ENCODE measurements at places on chromosomes 16 and 17.

DNA sequence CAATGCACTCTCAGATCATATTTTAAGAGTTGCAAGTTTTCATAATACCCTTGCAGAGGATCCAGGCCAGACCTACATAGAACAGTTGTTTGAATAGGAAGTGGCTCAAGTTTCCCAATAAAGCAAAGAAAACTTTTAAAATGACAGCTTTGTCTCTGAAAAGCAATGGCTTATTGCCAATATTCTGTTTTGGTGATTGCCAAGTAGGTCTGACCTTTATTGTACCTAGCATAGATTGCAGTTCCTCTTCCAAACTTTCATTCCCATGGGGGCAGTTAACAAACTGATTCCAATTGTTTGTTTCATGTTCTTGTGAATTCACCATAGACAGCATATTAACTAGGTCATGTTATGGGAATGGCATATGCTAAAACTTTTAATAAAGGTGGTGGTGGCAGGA lies 664.6 kb upstream of the CA10 start:
- DNase-seq, result no peak

GRCh38 chr16:86896976-86897375 lies 318.6 kb downstream of the FOXL1 start:
- no peak for DNase-seq

DNA sequence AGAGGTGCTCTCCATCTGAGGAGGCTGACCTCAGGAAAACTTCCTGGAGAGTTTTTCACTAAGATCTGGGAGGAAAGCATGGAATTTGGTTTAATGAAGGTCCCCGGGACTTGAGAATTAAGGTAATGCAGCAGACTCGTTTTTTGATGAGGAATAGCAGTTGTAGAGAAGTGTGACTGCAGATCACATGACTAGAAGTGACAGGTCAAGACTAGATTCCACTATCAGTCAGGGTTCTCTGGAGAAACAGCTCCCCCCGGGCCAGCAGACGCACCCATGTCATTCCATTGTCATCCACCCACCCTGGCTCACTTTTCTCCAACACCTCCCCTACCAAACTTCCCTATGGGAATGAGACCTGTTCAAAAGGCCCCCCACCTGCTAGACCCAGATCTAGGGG lies 1.9 kb upstream of the DHRS13 start:
- no peak for DNase-seq

DNA sequence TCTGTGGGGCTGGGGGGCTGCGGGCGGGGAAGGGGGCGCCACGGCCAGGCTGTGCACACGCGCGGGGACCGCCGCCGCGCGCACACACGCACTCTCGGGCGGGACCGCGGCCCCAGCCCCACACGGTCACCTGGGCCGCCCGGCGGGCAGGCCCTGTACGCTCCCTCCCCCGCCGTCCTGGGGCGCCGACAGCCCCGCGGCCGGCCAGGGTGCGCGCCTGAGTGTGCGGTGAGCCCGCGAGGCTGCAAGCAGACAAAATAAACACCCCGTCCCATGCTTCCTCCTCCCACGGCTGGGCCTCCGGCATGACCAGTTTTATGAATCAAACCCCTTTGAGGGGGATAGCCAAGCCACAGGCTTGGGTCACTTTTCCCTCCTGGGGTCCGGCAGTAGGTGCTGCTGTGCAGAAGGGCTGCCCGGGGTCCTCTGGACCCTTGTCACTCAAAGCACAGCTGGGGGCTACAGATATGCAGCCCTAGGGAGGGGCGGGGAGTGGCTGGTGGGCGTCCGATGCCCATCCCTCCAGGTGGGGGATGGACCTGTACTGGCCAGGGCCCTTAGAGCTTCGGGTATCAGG lies 441 bp downstream of the VASN start:
- no peak for DNase-seq

DNA sequence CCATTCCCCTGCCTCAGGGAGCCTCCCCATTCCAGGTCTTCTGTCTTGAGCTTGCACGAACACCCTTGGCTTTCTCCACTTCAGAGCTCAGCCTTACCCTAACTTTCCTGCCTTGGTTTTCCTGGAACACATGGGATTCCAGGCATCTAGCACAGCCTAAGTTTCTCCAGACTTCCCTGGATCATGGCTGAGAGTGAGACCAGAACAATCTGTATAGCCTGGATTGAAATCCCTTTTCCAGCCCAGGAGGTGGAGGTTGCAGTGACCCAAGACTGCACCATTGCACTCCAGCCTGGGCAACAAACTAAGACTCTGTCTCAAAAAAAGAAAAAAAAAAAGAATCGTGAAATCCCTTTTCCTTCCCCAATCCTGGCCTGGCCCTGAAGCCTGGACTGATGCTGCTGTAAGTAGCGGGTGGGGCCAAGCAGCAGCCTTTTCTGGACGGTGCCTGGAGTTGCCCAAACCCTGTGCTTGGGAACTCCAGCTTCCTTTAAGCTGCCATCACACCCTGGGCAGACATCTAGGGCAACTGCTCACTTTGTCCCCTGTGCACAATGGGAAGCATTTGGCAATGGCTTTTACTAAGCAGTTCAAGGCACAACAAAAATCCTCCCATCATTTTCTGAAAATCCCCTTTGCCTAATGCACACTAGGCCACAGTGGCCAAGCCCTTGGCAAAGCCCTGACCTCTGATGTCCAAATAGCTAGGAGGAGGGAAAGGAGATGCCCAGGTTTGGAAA lies 12.0 kb upstream of the SLC16A5 start:
- no peak for DNase-seq

DNA sequence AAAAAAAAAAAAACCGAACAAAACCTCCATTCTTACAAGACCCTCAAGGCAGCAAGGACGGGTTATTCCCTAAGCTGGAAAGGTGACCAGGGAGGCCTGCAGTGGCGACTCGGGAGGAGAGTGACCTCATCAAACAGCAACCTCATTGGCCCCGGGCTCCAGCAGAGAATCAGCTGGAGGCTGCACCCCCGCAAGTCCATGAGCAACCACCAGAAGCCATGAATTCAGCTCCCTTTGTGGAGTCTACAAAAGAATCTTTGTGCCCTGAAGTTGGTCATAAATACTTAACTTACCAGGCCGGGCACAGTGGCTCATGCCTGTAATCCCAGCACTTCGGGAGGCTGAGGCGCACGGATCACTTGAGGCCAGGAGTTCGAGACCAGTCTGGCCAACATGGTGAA lies 80.9 kb upstream of the CREBBP start:
- no peak for DNase-seq

- no peak for DNase-seq
Observed at GRCh38 chr17:44023545-44024270, 8.9 kb upstream of the TMEM101 start.

DNA sequence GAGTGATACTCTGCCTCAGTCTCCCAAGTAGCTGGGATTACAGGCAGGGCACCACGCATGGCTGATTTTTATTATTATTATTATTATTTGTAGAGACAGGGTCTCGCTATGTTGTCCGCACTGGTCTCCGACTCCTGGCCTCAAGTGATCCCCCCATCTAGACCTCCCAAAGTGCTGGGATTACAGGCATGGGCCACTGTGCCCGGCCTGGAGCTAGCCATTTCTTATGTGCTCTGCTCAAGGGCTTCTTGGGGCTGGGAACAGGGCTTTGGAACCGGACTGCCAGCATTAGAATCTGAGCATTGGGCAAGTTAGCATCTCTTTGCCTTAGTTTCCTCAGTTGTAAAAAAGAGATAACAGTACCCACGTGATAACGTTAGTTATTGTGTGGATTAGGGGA lies 111.3 kb downstream of the C16orf78 start:
- no peak for DNase-seq

GRCh38 chr17:39641097-39641496 lies 4.2 kb downstream of the STARD3 start:
- DNase-seq, result no peak

GRCh38 chr16:89175280-89176146 lies 4.0 kb downstream of the CDH15 start:
- no peak for DNase-seq

GRCh38 chr17:57523926-57524632 lies 221.0 kb downstream of the CCDC182 start:
- no peak for DNase-seq

GRCh38 chr16:87334651-87335624 lies 17.7 kb upstream of the C16orf95 start:
- no peak for DNase-seq

DNA sequence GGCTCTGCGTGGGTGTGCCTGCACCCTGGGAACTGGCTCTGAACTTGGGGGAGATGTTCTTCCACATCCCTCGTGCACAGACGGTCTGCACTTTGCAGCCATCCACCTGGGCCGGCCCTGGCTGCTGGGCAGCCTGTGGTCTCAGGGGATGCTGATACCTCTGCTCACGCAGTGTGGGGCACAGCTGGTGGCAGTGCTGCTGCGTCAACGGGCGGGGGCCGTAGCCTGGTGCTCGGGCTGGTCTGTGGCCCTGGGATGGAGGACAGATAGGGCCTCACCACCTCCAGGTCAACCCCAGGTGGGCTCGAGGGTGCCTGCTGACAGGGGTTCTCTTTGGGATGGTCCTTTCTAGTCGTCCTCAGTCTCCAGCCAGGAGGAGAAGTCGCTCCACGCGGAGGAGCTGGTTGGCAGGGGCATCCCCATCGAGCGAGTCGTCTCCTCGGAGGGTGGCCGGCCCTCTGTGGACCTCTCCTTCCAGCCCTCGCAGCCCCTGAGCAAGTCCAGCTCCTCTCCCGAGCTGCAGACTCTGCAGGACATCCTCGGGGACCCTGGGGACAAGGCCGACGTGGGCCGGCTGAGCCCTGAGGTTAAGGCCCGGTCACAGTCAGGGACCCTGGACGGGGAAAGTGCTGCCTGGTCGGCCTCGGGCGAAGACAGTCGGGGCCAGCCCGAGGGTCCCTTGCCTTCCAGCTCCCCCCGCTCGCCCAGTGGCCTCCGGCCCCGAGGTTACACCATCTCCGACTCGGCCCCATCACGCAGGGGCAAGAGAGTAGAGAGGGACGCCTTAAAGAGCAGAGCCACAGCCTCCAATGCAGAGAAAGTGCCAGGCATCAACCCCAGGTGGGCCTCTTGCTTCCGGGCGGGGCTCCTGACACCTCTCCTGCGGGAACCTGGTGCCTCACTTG lies 36.3 kb downstream of the TSC2 start:
- no peak for DNase-seq

- no peak for DNase-seq
Observed at GRCh38 chr16:53817117-53817755, 113.3 kb downstream of the FTO start.

GRCh38 chr17:27247071-27247957 lies 46.6 kb upstream of the WSB1 start:
- DNase-seq, result no peak

DNA sequence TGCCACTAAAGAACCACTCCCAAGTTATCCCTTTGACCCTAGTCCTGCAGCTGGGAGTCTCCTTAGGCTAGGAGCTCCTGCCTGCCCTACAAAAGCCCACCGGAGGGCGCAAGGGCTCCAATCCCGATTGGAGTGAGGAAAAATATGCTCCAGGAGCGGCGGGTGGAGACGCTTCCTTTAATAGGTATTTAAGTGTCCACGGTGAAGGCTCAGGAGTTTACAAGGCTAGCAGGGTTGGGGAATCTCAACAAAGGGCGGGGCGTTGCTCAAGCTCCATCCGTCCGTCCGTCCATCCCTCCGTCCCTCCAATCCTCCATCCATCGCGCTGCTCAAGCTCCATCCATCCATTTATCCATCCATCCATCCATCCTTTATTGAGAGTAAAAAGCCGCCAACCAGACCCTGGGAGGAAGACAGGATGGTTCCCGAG lies 556 bp upstream of the SPNS1 start:
- DNase-seq, result no peak

DNA sequence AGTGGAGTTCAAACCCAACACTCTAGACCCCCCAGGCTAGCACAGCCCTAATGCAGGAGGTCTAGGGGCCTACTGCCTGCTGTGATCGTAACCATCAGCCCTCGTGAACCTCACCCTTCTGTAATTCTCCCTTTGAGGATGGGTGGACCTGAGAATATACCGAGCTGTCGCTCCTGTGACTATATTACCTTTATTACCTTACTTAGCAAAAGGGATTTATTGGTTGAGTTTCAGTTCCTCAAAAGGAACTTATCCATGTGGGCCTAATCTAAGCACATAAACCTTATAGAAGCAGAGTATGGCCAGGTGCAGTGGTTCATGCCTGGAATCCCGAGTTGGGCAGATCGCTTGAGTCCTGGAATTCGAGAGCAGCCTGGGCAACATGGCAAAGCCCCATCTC lies 19.2 kb upstream of the EMP2 start:
- DNase-seq, result no peak

GRCh38 chr17:11284811-11285210 lies 43.8 kb downstream of the SHISA6 start:
- no peak for DNase-seq

- no peak for DNase-seq
Observed at GRCh38 chr17:2875608-2876007, 79.4 kb downstream of the RAP1GAP2 start.

DNA sequence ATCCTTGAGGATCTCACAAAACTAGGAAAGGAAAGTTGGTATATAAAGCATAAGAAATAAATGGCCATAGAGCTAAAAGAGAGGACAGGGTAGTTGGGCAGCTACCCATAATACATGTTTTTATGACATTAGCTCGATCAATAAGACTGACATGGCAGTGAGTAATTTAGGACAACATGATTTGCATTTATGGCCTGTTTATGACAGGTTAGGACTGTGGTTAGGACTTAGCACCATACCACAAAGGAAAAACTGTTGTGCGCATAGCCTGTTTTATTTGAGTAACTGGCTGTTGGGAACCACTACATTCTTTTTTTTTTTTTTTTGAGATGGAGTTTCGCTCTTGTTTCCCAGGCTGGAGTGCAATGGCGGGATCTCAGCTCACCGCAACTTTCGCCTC lies 18.0 kb upstream of the TRIM37 start:
- no peak for DNase-seq

- DNase-seq, result no peak
Observed at GRCh38 chr16:13958474-13958873, 38.5 kb downstream of the ERCC4 start.

DNA sequence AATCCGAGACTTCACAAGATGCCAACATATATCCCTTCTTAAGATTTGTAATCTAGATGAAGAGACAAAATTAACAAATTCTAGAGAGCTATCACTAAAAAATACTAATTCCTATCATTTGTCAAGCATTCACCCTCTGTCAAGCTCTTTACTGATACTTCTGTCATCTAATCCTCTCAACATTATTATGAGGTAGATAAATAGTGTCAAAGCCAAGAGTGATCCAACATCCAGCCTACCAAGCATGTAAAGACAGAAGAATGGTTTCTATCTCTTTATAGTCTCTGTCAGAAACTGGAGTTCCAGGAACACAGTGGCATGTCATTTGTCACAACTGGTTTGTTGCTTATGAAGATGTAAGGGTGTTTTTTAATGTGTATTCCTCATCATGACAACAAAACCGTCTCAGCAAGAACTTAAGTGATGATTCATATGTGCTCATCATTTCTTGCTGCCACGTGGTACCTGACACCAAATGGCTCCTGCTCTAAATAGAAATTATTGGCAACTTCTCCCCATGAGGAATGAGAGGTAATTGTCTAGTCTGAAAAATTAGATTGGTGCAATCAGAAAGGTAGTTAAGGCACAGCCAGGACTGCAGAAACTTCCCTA lies 196.8 kb downstream of the TOX3 start:
- DNase-seq, result no peak

Measured in vagina (tissue), 2 donors.